GM23248 (cell line): ENCODE measurements at places on chromosomes 7 and 10. TPM values are rescaled to one million over a fixed set of nuclear protein-coding genes. Genes with fewer than 3 reads are reported as not detected.

DNA sequence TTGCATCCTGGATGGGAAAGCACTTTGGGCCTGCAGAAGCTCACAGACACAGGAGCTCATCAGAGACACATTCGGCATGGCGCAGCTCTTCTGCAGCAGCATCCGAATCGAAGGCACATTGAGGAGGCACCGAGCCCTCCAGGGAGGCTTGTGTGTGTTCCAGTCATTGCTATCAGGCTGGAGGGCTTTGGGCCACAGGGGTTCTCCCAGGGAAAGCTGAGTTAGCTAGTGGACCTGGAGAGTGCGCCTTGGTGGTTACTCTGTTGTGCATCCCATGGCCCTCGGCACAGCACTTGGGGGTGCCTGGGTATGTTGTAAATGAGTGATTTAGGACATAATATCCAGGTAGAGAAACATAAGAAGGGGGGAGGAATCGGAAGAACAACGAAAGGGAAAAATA is 388.7 kb upstream of the RNF32 start:
- no peak for DNase-seq

Gene SFXN2
- 1.7 and 1.9 TPM in 2 replicates for polyA plus RNA-seq

- DNase-seq = no peak
These were observed 314.1 kb downstream of the WDR37 start for GRCh38 chr10:1370298-1370697.

- peak; percentile 23 for DNase-seq
These were observed 137.3 kb downstream of the PTPN20 start for GRCh38 chr10:47048526-47048905.

DNA sequence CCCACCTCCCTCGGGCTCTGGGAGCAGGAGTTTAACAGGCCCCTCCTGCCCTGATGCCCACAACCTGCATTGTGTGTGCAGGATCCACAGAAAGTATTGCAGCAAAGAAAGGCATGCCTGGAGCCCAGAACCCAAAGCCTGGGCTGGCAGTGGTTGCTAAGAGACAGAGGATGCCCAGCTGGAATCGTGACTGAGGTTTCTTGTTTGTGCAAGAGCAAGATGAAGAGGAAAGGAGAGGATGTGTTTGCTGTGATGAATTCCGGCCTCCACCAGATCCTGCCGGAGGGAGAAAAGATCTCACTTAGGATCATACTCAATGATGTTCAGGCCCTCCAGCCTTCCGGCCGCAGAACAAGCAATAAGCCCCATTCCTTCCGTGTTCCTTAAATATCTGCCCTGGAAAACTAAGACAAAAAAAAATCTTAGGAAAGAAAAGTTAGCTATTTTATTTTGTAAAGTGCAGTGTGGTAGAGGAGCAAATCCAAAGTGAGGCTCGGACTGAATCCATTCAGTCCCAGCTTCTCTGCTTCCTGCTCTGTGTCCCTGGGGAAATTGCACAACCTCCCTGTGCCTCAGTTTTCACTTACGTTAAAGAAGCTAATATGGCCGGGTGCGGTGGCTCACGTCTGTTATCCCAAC is 57.1 kb downstream of the SLIT1 start:
- no peak for DNase-seq
